ENCODE measurements at places on chromosomes 4 and X.

- no peak for DNase-seq
These were observed 27.1 kb upstream of the SLC9B1 start for GRCh38 chr4:103046416-103047290.

DNA sequence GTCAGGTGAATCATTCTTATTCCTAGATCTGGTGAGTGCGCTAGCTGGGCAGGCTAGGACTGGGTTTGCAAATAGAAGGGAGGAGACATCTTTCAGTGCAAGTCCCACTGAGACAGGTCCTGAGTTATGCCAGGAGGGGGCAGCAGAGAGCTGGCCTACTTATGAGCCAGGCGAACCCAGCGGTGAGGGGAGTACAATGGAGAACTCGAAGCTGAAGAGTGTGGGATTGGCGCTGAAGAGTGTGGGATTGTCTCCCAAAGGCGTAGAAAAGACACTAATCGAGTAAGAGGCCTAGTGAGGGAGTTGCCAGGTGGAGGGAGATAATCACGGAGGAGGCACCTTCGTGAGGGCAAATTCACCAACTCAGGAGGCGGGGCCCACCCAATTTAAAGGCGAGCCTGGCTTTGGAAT lies 91.7 kb upstream of the CXorf66 start:
- peak; percentile 11 for DNase-seq

- DNase-seq: no peak
These were observed 123.4 kb downstream of the PARM1 start for GRCh38 chr4:75056277-75056676.

- no peak for DNase-seq
These were observed 1687.5 kb downstream of the STIM2 start for GRCh38 chr4:28548136-28548535.

DNA sequence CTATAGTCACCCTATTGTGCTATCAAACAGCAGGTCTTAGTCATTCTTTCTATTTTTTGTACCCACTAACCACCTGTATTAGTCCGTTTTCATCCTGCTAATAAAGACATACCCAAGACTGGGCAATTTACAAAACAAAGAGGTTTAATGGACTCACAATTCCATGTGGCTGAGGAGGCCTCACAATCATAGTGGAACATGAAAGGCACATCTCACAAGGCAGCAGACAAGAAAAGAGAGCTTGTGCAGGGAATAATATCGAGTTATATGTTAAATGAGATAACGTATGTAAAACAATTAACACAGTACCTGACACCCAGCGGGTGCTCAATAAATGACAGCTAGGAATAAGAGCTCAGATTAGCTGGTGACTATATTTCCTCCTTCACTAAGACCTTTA lies 88.1 kb upstream of the WDR44 start:
- DNase-seq: no peak
